ENCODE measurements at places on chromosomes 16 and 17.

GRCh38 chr16:11576427-11577289 is 10.1 kb downstream of the LITAF start:
- no peak for DNase-seq

DNA sequence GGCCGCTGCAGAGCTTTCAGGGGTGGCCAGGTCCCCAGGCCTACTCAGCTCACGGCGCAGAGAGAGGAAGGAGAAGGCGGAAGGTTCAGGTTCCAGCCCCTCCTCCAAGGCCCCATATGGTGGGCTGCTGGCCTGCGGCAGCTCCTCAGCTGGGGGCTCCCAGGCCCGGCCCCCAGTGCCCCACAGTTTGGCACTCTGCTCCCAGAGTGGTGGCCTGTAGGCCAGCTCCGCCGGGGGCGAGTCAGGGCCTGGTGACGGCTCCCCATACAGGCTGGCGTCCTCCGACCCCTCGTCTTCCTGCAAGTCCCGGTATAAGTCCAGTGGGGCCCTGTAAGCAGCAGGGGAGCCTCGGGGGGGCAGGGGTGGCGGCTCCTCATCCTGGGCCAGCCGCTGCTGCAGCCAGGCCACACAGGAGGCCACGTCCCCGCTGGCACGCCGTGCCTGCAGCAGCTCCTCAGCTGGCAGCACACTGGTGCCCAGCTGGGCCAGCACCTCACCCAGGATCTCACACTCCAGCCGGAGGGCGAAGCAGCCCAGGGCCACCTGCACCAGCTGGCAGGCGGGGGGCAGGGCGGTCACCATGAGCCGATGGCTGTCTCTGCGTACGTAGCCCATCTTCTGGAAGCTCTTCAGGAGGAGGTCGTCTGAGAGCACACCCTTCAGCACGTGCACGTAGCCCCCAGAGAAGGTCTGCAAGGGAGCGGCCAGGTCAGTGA is 3.7 kb downstream of the SPATA2L start:
- no peak for DNase-seq

DNA sequence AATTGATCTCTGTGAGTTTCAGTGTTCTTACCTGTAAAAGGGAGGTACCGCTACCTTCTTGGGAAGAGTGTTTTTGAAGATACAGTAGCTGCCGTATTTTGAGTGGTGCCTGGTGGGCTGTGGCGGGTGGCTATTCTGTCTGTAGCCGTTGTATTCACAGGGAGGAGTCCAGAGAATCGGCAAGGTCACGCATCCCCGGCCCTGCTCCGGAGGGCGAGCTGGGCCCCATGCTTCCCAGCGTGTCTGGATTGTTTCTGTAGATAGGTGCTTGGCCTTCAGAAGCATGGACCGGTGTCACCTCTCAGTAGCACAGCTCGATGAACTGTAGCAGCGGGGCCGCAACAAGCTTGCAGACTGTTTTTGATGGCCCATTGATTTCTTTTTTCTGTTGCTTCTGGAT is 295.6 kb downstream of the CPPED1 start:
- no peak for DNase-seq

- DNase-seq: no peak
Observed at GRCh38 chr16:62201911-62202310, 165.7 kb upstream of the CDH8 start.

DNA sequence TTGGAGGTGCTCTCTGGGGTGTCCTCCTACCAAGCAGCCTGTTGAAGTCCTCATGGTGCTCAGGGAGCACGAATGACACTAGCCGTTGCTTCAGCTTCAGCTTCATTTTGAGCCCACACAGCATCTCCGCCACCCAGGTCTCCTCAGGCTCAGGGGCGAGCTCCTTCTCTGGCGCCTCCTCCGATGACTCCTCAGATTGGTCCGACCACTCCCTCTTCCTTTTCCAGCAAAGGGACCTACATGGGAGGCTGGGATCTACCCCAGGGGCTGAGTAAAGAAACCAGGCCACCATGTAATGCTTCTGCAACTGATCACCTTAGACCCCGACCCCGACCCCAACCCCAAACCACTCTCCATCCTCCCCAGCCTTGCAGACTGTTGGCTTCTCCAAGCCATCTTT is 25.9 kb downstream of the PRR11 start:
- no peak for DNase-seq

DNA sequence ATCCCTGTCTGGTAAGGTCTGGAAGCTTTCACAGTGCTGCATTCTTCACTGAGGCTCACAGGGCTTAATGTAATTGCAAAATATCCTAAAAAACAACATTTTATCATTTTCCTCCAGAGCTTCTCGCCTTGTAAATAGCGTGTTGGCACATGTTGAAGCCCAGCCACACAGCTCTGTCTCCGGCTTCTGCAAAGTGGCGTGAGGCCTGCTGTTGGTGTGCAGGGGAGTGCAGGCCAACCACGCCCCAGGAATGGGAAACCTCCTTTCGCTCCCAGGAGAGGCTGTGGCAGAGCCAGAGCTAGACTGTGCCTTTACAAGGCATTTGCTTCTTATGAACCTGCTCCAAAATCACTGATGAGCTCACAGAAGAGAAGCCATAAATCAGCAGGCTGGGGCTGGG is 248.2 kb upstream of the MAF start:
- no peak for DNase-seq

- no peak for DNase-seq
Observed at GRCh38 chr16:58506241-58507194, 6.6 kb downstream of the NDRG4 start.

DNA sequence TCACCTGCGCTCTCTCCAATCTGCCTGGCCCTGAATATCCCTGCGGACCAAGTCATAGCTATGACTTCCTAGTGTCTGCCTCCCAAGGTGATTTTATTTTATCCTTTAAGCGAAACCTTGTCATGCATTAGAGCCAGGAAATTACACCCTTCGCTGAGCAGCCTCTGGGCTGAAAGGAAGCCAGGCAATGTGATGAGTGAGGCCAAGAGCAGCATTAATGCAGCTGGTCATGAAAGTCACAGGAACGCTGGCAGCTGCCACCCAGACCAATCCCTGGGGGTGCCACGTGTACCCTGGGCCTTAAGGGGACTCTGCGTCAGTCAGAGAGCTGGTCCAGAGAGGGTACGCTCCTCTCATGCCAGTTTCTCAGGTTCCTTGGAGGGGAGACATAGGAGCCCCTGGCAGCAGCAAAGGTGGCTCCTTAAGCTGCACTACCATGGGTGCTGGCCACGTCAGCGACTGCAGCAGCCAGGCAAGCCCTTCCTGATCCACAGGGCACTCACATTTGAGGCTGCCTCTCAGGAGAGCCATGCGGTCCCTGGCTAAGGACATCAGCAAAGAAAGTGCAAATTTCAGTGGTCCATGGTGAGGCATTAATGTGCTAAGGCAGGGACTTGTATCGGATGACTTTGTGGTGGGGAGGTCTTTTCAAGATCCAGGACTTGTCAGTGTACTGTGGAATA is 42.7 kb upstream of the WSCD1 start:
- no peak for DNase-seq

GRCh38 chr16:70777973-70778406 is 23.0 kb downstream of the VAC14 start:
- no peak for DNase-seq

- DNase-seq: no peak
Observed at GRCh38 chr16:57405097-57405496, 530 bp downstream of the CCL17 start.

- DNase-seq: no peak
Observed at GRCh38 chr16:11151885-11152629, 103.9 kb downstream of the SOCS1 start.

DNA sequence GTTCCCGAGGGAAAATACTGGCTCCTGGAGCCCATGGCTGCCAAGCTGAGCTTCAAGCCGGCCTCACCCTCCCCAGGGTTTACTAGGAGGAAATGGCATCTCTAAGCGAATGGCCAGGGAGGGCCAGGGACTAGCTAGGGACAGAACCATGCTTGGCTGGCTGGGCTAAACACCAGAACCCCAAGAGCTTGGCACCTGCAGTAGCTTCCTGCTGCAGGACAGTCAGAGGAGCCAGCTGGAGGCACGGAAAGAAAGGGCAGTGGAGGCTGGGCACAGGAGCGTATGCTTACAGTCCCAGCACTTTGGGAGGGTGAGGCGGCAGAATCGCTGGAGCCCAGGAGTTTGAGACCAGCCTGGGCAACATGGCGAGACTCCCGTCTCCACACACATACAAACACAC is 33.7 kb downstream of the PEMT start:
- no peak for DNase-seq

GRCh38 chr16:26386096-26386495 is 680.6 kb upstream of the C16orf82 start:
- no peak for DNase-seq

DNA sequence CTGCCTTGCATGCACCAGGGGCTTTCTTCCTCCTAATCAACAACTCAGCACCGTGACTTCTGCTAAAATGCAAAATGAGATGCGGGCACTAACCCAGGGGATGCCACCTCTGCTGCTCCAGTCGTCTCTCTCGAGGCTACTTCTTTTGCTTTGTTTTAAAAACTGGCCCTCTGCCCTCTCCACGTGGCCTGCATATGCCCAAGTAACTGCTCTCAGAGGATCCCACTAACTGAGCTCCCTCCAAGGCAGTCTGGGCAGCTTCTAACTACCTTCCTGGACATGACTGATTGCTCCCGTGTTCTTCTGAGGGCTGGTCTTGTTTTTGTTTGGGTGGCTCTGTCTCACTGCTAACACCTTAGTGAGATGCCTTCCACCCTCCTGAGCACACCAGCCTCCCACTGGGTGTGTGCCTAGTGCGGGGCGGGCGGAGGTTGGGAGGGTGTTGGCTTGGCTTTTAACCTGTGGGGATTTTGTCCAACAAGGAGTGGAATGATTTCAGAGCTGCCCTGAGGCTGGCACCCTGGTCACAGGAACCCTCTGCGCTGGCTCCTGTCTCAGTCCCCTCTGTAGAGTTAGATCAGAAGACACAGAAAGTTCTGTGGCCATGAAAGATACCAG is 8.9 kb upstream of the LGALS9 start:
- DNase-seq: no peak

- DNase-seq: no peak
Observed at GRCh38 chr17:40349895-40350688, 14.4 kb downstream of the GJD3 start.

DNA sequence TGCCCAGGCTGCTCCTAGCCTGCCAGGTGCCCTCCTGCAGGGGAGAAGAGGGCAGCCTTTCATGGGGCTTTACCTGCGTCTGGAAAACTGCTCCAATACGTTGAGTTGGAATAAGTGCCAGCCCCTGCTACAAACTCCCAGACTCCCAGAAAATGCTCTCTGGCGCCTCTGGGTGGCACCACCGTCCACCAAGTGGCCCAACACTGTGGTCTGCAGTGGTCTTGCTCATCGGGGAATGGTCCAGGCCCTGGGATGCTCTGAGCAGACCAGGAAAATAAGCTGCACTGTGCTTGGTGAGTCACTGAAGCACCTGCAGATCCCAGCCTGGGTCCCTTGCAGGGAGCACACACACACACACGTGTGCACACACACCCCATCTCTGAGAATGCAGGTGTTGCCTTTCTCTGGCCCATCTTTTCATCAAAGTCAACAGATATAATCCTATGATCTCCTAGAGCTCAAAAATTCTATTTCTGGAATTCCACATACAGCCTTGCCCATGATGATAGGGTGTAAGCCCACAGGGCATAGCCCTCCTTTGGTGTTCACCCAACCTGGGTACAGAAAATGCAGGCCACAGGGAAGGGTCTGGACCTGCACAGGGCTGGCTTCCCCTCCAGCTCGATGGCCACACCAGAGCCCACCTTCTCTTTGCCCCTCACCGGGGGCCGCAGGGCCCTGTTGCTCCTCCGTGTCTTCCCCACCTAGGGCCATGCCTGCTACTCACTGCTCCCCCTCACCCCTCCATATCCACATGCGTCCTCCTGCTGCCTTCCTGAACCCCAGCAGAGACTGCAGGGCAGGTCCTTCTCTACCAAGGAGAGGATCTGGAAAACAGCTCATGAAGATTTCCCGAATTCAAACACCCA is 20.5 kb downstream of the CDIP1 start:
- DNase-seq: no peak

- no peak for DNase-seq
Observed at GRCh38 chr16:4415538-4416199, 727 bp downstream of the CORO7 start.

DNA sequence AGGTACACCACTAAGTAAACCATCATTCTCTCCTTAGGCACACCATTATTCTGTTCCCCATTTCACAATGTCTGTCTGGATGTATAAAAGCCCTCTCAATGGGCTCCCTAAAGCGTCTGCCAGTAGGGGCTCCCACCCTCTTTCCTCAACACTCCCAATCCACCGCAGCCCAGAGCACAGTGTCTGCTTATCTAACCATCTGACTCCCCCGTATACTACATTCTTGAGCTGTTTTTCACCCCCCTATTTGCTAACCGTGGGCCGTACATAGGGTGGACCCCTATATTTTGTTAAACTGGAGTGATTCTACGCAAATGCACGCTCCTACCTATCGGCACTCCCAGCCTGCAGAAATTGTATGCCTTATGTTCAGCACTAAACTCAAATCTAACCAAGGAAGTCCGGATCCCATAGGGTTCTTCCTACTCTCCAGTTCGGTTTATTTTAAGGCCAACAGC is 685 bp upstream of the PSMD3 start:
- no peak for DNase-seq

DNA sequence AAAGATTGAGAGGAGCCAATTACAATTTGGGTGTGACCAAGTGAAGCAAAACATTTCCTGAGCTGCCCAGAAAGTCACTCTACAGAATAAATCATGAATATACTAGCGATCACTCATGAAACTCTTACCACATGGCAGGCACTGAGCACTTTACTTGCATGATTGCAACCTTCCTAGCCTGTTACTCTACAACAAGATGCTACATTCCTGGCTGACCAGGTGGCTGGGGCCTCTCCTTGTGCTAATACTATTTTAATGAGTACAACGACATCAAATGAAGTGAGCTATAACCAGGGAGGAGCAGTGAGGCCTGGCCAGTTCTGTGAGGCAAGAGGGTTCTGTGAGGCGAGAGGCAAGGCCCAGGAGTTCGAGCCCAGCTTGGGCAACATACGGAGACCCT is 75.2 kb downstream of the CPPED1 start:
- DNase-seq: no peak

DNA sequence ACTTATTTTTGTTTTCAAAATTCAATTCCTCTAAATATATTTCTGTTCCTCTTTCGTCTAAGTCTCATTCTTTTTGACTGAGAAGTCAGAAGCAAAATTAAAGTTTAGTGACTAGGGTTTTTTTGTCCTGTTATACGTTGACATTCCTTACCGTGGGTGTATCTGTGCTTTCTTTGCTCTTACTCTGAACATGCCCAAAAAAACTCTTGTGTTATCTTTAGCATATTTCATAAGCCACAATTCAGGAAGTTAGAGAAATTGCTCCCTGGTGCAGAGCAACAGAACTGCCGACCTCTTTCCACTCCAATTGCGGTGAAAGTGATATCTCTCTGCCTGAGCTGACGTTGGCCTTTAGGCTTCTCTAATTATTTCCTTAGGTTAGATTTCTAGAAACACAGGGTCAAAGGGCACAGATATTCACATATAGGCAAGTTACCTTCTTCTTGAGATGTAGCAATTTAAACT is 65.7 kb downstream of the CENPV start:
- no peak for DNase-seq

- DNase-seq: no peak
Observed at GRCh38 chr17:31686495-31686894, 172.5 kb downstream of the COPRS start.

DNA sequence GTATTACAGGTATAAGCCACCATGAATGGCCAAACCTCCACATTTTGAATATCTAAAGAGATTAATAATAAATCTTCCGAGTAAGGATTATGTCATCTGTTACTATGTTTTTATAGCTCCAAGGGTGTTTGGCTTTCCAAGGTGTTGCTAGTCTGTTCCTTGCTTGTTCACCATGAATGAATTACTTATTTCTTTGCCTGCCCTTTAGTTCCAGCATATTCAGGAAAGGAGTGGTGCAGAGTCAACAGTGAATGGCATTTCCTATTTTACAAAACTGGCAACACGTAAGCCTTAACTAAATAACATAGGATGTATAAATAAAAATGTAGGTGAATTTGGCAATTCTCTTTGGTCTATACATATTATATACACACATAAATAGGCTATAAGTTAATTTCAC is 70.3 kb downstream of the MYO1D start:
- no peak for DNase-seq

All from activated CD8-positive, alpha-beta memory T cell treated with anti-CD3 and anti-CD28 coated beads for 1 hour (primary cell).